Activated CD4-positive, alpha-beta memory T cell treated with anti-CD3 and anti-CD28 coated beads for 36 hours (primary cell): ENCODE measurements at places on chromosomes 2 and 18.

- DNase-seq = peak; percentile 69
These were observed 58.7 kb upstream of the SP3 start for GRCh38 chr2:174023591-174024523.

DNA sequence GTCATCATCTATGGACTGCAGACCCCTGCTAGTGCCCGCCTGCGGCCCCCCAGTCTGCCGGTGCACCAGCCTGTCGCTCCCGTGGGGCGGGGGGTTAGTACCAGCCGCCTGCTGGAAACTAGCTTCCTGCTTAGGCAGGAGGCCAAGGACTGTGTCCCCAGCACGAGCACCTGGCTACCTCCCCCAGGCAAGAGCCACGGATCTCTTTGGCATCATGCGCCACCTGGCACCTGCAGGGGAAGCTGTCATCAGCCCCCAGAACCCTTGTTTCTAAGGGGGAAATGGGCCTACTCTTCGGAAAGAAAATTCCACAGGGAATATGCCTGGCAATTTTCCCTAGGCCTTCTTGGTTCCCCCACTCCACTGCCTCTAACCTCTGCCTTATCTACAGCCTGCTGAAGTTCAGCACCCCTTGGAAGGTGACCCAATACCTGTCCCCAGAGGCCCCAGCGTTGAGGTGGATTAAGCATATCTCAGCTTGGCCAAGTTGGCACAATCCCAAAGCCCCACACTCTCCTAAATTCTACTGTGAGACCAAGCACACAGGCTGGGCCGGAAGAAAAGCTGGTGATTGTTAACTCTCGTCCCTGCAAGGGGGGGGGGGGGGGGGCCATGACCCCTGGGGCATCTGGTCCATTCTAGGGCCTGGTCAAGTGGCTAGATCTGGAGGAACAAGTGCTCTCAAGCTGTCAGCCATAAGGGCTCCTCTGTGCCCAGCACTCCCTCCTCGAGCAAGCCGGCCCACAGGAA is 62.0 kb upstream of the POMC start:
- DNase-seq = no peak

DNA sequence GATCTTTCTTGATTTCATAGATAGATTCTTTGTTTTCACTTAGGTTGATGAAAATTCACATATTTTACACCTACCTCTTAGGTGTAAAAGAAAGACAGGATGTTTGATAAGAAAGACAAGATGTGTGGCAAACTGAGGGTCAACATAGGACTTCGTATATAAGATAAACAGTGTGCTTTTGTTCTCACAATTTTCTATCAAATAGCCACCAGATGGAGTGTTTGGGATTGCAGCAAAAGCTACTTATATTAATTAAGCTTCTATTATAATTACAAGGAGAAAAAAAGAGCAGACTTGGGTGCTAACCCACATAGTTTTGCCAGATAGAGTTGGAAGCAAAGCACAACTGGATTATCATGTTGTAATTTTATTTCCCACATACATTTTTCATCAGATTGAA is 232.9 kb downstream of the CDH7 start:
- DNase-seq = no peak

GRCh38 chr18:63306249-63306648 is 13.3 kb downstream of the BCL2 start:
- no peak for DNase-seq

GRCh38 chr2:142714600-142714999 is 162.9 kb upstream of the KYNU start:
- DNase-seq = no peak

GRCh38 chr2:65775839-65776238 is 343.4 kb upstream of the SPRED2 start:
- DNase-seq = no peak

GRCh38 chr2:109340381-109340780 is 211.4 kb downstream of the SH3RF3 start:
- DNase-seq = no peak

DNA sequence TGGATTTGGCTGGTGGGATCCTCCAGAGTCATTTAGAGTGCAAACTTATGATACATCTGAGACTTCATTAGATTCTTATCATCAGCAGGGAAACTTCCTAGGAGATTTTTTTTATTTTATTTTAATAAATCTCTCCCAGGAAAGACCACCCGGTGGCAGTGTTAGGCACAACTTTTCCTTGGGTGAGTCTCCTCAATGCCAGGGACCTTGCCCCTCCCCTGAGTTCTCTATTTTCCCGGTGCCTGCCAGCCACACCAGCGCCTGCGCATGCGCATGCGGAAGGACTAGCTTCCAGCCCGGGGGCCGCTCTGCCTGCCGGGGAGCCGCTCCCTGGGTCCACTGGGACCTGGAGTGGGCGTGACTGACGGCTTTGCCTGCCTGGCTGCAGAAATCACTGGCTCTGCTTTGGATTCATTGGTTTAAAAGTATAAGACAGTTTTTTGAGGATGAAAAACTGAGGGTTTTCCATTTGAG is 86.6 kb downstream of the TMEM182 start:
- no peak for DNase-seq

- no peak for DNase-seq
These were observed 55.1 kb upstream of the MAPRE3 start for GRCh38 chr2:26915316-26915715.

DNA sequence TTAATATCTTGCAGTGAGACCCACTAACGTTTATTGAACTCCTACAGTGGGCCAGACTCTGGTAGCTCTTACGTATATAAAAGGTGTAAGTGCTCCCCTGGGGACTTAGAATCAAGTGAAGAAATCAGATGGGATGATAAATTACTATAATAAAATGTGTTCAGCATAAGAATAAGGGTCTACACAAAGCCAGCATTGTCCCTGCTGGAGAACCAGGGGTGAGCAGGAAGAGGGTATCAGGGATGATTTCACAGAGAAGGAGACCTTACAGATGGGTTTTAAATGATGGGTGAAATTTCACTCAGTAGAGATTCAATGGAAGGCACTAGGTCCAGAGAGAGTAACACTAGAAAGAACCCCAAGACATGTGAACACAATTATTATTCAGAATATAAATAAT is 20.7 kb downstream of the NRXN1 start:
- no peak for DNase-seq

DNA sequence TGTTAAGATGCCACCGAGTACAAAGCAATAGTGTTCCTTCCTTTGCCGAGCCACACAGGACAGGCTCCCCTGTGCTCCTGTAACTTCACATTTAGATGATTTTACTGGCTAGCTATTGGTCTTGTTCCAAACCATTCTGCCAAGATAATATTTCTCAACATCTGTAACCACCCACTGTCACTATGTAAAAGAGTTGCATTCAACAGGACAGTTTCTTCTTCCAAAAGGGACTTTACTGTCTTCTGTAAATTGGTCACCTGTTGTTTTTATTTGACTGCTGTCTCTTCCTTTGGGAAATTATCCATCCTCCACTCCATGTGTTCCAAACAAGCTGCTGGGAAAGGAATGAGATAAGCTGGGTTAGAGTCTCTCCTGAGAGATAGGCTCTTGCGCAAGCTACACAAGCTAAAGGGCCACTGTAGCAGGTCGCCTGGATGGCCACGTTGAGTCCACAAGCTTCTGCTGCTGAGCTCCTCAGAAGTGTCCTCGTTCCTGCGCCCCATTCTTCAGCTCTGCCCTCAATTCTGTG is 14.4 kb upstream of the BZW1 start:
- no peak for DNase-seq

GRCh38 chr2:189829102-189829833 is 45.0 kb downstream of the PMS1 start:
- DNase-seq = no peak

GRCh38 chr2:241551599-241551997 is 6.9 kb upstream of the BOK start:
- no peak for DNase-seq

DNA sequence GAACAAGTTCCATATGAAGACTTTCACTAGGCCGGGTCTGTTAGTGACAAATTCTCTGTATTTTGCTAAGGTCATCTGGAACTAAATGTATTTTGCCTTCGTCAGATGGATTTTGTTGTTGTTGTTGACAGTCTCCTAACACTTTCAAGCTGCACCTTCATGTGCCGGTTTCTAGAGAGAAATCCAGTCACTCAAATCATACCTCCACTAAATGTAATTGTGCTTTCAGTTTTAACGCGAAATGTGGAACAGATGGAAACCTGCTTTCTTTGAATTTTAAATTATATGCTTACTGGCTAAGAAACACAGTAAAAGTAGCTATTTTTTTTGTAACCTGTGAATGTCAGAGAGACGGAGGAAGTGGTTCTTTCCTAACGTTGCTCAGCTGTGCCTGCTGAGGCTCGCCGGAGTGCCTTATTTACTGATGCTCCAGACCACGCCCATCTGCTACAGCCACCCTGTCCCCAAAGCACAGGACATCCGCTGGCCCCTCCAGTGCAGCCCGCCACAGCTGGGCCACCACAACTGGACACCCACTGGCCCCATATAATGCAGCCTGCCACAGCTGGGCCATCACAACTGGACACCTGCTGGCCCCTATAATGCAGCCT is 134.7 kb downstream of the PXDN start:
- DNase-seq = no peak

GRCh38 chr2:43370705-43371104 is 144.3 kb upstream of the ZFP36L2 start:
- DNase-seq = no peak

DNA sequence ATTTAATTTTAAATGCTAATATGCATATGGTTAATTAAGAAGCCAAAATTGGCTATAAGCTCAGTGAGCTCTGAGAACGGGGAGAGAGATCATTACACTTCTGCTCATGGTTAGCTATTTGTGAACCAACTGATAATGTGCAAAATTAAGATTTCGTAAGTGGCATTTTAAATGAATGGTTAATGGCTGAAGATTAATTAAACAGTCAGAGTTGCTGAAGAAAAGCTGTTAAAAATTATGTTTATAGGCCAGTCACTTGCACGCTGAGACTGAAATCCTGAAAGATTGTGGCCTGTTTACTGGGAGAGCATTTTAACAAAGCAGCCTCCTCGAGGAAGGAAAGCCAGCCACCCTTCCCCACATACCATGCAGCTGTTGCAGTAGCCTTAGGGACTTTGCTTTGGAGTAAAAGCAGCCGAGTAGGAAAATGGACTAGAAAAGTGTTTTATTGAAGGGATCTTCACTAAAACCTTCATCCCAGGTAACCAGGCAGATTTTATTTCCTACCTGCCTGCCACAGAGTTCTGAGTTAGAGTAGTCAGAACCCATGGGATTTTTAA is 218.8 kb upstream of the NRP2 start:
- no peak for DNase-seq

DNA sequence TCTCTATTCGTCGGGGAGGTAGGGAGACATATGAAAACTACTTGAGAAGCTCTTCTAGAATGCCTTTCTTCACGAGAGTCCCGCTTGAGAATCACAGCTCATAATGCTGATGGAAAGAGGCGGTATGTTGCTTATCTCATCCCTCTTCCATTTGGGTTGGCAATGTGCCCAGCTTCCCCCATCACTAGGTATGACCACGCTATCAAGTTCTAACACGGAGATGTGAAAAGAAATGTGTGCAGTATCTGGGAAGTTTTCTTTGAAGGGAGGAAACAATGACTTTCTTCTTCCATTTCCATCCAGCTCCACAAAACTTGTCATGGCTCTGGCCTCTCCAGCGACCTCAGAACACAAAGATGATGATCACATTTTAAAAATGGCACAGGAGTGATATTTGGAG is 742.4 kb downstream of the DCDC2C start:
- DNase-seq = no peak

- no peak for DNase-seq
These were observed 211.1 kb downstream of the HDAC4 start for GRCh38 chr2:239189711-239190131.

GRCh38 chr2:150938527-150938926 is 323.1 kb downstream of the RBM43 start:
- DNase-seq = no peak

DNA sequence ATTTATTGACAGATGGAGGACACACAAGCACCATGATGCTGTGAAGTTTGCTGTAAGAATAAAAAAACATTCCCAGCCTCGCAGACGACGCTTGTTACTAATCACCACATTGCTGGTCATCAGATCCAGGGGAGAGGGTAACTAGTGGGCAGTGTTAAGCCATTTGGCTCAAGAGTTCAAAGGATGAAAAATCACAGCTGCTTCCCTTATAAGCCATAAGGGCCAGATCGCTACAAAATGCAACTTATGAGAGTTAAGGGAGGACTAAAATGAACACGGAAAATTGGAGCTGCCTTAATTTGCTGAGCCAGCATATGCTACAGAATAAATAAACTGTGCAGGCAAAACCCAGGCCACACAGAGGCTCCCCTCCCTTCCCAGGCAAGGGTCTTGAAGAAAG is 522.6 kb downstream of the TDRD15 start:
- DNase-seq = no peak

DNA sequence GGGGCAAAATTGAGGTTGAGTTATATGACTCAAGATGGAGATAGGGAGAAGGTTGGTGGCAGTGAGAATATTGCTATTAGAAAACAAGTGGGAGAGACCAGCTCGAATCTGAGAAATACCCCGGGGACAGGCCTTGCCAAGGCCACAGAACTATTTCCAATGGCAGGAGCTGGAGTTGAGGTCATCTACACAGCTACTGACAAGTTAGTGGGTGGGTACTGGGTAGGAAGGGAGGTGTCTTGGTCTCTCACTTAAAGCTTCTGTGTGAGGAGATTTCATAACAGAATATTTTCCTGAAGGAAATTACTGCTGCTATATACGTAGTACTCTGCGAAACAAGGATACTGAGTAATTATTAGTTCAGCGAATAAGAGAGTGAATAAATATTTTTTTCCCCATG is 69.4 kb upstream of the ITPRID2 start:
- DNase-seq = no peak

DNA sequence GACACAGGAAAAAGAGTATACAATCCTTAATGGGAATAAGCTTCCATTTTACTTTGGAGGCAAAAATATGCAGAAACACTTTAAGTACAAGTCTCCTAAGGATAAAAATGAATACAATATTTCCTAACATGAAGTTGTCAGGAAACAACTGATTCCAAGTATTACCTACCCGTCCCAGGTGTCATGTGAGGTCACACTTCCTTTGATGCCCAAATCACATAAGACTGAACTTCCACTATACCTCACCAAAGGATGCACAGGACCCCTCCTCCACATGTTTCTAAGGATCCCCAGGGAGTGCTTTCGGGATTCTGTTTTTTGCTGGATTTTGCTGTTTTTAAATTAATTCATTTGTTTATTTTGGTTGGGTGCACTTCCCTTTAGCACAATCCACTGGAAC is 438.5 kb upstream of the TCF4 start:
- no peak for DNase-seq

GRCh38 chr2:72271766-72272641 is 124.3 kb upstream of the CYP26B1 start:
- no peak for DNase-seq

DNA sequence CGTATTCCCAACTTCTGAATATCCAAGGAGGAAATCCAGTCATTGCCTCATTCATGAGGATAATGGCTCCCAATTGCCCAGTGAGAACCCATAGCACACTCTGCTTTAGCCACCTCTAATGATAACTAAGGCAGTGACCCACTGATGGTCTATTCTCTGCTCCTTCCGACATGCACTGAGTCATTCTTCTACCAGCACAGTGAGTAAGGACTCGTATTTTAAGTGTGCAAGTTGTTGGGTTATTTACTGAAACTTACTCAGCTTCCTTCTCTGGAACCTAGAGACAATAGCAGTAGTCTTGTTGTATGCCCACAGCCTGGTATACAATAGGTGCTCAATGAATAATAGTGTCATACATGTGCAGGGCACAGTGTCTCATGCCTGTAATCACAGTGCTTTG is 81.1 kb upstream of the ZNF397 start:
- peak; percentile 17 for DNase-seq
